ENCODE measurements at places on chromosomes 2 and 18.

GRCh38 chr2:235537587-235537986 lies 43.7 kb downstream of the AGAP1 start:
- DNase-seq: no peak

DNA sequence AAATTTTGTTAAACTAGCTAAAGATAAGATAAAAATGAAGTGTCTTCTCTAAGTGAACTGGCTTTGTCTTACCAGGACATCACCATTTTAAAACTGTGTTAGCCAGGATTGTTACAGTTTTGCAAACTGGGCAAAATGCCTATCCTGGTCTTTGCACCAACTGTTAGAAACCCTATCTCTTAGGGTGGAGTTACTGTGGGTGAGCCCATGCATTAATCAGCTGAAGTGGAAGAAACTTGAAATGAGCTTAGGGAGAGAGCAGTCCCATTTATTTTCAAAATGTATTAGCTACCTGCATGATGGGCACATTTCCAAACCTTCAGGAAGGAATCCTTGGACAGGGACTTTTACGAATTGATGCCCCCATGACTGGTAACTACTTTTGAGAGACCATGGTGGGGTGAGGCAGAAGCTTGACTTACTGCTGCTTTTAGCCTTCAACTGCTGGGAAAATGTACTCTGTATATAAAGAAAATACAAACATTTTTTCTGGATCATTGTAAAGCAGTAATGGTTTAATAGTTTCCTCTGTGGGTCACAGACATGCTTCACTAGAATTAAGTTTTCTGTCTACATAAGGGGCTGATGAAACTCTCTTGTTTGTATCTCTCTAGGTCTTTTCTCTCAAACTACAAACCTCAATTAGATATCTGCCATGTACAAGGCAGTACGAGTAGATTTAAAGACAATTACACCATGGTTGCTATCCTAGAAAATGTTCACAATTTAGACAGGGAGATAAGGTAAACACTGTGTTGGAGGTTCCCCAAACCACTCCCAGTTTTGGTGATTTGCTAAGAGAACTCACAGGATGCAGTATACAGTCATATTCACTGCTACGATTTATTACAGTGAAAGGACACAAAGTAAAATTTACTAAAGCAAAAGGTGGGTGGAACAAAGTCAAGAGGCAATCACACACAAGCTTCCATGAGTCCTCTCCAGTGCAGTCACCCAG lies 321.4 kb upstream of the MMADHC start:
- DNase-seq: no peak

- peak; percentile 40 for DNase-seq
These were observed 7.8 kb upstream of the GIGYF2 start for GRCh38 chr2:232689152-232689910.

- no peak for DNase-seq
These were observed 47.5 kb upstream of the STAM2 start for GRCh38 chr2:152222975-152223637.

DNA sequence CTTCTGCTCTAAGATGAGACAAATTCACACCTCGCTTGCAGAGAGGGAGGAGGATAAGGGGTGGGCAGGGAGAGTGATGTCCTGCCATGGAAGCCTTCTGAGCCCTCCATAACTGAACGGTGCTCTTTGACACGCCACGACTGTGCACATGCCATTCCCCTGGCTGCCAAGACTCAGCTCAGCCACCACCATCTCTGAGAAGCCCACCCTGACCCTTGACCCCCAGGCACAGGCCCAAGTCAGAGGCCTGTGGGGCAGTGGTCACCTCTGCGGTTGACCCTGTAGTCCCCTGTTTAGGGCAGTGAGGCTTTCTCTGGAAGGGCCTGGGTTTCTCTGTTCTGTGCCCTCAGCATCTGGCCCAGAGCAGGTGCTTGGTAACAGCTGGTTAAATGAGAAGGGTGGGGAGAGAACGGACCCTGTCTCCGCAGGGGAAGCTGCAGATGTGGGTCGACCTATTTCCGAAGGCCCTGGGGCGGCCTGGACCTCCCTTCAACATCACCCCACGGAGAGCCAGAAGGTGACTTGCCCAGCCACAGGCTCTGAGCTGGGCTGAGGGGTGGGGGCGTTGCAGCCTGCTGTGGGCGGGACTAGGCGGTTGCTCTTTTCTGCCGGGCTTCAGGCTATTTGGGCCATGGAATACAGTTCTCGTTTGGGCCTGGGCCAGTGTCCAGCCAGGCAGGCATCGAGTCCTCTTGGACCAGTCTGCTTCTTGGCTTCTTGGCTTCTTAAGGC lies 215.1 kb downstream of the DYSF start:
- DNase-seq: no peak

DNA sequence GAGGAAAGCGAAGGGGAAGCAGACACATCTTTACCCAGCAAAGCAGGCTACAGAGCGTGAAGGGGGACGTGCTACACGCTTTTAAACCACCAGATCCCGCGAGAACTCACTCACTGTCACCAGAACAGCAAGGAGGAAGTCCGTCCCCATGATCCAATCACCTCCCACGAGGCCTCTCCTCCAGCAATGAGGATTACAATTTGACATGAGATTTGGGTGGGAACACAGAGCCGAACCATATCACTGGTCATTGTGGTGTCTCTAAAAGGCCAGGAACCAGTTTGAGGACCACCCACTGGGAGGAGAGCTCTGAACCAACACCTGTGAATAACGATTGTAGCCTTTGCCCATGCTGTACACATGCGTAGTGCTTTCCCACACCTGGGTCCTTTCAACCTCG lies 116.6 kb upstream of the FAM136A start:
- DNase-seq: no peak

DNA sequence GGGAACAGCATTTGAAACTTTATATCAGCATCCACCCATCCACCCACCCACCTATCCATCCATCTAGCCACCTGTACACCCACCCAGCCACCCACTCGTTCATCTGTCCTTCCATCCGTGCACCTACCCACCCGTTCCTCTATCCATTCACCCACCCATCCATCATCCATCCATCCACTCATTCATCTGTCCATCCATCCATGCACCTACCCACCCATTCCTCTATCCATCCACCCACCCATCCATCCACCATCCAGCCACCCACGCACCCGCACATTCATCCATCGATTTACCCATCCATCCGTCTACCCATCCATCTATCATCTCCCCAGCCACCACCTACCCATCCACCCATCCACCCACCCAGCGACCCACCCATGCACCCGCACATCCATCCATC lies 24.8 kb downstream of the LDLRAD4 start:
- DNase-seq: no peak

DNA sequence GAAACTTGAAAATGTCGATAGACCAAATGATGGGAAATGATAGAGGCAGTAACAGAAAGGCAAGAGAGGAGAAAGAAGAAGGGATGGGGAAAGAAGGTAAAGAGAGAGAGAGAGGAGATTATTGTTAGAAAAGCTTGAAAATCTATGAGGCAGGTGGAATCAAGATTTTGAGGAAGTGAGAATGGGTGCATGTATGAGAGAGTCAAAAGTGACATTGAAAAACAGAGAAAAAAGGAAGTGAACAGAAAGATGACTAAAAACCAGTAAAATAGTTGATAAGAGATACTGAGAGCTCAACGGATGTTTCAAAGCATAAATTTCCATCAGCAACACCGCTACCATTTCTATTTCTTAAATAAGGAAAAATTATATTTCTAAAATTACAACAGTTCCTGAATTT lies 327.4 kb upstream of the CWC22 start:
- DNase-seq: no peak

DNA sequence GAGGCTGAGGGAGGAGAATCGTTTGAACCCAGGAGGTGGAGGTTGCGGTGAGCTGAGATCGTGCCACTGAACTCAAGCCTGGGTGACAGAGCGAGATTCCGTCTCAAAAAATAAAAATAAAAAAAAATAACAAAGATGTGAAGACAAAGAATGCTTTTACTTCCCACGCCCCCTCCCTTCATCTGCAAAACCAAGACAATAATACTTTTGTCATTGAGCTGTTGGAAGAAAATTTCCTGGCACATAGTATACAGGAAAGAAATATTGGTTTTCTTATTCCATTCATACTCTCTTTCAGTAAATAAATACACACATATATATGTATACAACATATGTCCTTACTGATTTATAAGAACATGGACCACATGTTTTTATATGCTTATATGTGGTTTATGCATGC lies 12.2 kb downstream of the GREB1 start:
- no peak for DNase-seq

Measured in C1 segment of cervical spinal cord (tissue), 14 donors.